ENCODE measurements at places on chromosomes 13 and 19. TPM values are rescaled to one million over a fixed set of nuclear protein-coding genes. Genes with fewer than 3 reads are reported as not detected.

DNA sequence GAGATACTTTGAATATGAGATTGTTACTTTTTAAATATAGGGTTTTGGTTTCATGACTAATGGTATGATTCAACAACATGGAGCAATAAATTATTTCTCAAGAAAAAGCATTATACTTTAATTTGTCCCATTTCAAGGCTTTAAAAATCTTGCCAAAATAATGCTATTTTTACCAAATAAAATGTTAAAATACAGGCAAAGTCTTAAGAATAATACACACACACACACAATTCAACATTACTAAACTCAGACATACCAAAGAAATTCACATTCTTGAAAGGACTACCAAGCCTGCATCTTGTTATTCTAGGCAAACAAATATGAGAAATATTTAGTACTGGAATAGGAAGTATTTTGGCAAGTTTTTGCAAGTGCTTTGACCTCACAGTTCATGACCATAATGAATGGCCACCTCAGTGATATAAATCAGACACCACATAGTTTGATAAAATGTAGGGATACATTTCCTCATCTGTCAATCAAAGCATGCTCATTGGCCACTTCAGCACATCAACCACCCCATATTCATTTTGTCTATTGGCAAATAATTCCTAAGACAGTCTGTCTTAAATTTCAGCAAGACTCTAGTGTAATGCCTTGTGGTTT, 107.2 kb downstream of the NALCN start:
- DNase-seq, result no peak

Gene NDUFA13
- total RNA-seq, result 394 TPM

Gene TEX29
- total RNA-seq, result 0.64 TPM

- no peak for DNase-seq
Observed at GRCh38 chr19:42124386-42124901, 7.8 kb downstream of the POU2F2 start.

DNA sequence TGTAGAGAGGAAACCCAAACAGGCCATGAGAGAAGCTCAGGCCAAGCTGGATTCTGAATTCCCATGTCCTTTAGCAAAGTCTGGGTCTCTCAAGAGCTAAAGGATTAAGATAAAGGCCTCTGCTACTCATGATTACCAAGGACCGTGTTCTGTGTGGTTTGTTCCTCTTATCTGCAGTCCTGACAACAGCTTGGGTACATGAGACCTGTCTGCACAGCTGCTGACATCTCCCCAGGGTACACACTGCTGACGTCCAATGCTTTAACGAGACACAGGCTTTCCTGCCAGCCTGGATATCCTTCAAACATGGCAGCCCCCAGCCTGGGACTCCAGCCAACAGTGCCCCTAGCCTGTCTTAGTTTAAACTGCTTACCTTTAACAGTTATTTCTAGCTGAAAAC, 211.0 kb downstream of the SLC7A1 start:
- DNase-seq, result peak; percentile 59

Gene PLPPR2
- total RNA-seq, result 77.0 TPM

Gene PLVAP
- not detected for total RNA-seq

DNA sequence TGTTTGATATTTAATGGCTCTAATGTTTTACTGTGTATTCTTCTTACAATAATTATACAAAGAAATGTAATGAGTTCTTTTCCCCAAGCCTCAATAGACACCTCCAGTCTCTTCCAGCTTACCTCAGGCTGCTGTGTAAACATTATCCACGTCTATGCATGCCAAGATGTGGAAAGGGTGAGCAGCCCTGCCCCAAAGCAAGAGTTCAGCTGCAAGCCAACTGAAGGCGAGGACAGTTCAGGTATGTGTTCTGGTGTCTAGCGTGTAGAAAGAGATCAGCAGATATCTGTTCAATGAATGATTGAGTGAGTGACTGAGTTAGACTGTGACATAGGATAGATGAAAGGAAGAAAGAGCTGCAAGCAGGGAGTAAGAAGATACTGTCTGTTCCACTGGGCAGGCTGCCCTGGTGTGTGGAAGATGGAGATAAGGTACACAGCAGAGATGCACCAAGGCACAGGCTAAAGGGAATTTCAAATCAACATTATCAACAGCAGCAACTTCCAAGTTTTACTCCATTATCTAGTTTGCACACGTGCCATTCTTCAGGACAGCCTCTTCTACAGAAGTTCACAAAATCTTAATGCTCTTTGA, 66.0 kb downstream of the LATS2 start:
- DNase-seq, result no peak

DNA sequence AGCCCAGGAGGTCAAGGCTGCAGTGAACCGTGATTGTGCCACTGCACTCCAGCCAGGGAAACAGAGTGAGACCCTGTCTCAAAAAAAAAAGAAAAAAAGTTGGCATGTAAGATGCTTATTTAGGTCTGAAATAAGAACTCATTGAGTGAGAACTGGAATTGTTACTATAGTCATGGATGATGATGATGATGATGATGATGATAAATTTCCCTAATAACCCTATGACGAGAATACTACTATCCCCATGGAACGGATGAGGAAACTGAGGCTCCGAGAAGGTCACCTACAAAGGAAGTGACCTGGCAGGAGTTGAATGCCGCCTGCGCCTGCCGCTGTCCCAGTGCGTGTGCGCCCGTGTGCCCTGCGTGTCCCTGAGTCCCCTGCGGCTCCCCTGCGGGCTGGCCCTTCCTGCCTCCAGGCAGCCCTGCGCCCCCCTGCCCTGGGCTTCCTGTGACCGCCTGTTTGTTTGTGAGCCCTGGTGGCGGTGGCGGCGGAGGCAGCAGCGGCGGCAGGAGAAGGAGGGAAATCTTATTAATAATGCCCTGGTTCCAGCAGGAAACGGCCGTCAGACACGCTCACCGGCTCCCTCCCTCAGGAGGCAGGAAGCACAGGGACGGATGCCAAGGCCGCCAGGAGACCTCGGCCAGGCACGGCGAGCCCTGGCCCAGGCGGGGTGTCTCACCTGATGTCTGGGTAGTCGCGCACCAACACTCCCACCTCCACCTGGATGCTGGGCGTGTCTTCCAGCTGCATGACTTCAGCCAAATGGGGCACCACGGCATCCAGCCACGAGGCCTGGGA, 29.6 kb downstream of the EXOC3L2 start:
- peak; percentile 37 for DNase-seq

- DNase-seq, result no peak
Observed at GRCh38 chr19:28045621-28046020, 1167.3 kb downstream of the UQCRFS1 start.

DNA sequence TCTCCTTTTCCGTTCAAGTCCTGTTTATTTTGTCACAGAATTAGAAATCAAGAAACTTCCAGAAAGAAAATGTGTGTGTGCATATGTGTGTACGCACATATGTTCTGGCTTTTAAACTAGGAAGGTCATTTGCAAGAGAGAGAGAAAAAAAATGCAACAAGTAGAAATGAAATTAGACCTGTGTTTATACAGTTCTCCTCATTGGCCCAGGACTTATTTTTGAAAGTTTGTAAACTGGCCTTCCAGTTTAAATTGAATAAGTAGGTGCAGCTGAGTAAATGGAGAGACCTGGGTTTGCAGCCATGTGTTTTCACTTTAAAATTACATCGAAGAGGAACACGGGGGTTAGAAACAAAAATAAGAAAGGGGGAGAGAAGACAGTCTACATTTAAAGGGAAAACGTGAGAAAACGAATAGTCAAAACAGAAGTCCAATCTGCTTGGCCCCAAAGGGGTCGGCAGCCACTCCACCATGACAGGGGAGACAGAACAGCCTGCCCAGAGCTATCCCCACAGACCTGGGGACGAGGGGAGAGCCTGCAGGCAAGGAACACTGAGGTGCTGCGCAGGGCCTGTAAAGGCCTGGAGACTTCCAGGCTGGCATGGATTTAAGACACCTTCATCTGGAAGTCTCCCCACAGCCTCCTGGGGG, 216.8 kb upstream of the MAB21L1 start:
- DNase-seq, result no peak

DNA sequence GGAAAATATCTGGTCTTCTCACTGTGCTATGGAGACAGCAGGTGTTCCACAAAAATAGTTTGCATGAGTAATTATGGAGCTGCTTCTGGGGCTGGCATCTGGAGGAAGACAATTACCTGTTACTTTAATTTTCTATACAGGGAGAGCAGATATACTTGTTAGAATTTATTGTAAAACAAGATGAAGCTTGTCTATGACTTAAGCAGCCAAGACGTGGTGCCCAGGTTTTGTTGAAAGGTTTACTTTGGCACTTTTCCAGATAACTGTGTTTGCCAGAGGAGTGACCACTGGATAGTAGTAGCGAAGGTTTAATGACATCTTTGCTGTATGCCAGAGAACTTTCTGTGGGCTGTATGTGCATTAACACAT, 134.5 kb upstream of the KL start:
- DNase-seq, result no peak

- no peak for DNase-seq
Observed at GRCh38 chr19:482186-483041, 13.9 kb upstream of the MADCAM1 start.

DNA sequence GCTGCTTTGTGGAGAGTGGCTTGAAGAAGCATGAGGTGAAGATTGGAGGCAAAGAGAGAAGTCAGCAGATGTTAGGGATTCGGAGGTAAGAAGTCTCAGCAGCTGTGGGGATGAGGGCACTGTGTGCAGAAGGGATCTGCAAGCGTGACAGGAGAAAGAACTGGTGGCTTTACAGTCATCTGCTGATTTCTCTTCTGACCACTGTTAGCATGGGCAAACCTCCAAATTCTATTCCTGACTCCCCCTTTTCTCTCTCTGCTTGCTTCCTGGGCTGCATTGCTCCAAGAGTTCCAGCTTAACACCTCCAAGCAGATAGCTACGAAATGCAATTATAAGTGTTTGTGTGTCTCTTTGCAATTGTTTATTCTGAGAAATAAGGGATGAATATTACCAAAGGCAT, 159.6 kb downstream of the GGACT start:
- DNase-seq, result no peak

Gene ZNF83
- 62.3 TPM for total RNA-seq

Gene NTN5
- total RNA-seq, result 1.8 TPM

Gene ABCA7
- 110 TPM for total RNA-seq

Gene SOHLH2
- 0.78 TPM for total RNA-seq

GRCh38 chr13:64429691-64430090, 2800.4 kb downstream of the PCDH9 start:
- no peak for DNase-seq

Gene GPC6
- total RNA-seq, result 11.8 TPM

Gene EEF1AKMT1
- 2.9 TPM for total RNA-seq

GRCh38 chr13:44414716-44415115, 41.1 kb downstream of the SERP2 start:
- no peak for DNase-seq

GRCh38 chr19:442085-442484, 18.7 kb downstream of the SHC2 start:
- DNase-seq, result no peak

- no peak for DNase-seq
Observed at GRCh38 chr13:53041968-53042516, 13.4 kb downstream of the OLFM4 start.

- no peak for DNase-seq
Observed at GRCh38 chr19:21135433-21135832, 6.4 kb upstream of the ZNF431 start.

DNA sequence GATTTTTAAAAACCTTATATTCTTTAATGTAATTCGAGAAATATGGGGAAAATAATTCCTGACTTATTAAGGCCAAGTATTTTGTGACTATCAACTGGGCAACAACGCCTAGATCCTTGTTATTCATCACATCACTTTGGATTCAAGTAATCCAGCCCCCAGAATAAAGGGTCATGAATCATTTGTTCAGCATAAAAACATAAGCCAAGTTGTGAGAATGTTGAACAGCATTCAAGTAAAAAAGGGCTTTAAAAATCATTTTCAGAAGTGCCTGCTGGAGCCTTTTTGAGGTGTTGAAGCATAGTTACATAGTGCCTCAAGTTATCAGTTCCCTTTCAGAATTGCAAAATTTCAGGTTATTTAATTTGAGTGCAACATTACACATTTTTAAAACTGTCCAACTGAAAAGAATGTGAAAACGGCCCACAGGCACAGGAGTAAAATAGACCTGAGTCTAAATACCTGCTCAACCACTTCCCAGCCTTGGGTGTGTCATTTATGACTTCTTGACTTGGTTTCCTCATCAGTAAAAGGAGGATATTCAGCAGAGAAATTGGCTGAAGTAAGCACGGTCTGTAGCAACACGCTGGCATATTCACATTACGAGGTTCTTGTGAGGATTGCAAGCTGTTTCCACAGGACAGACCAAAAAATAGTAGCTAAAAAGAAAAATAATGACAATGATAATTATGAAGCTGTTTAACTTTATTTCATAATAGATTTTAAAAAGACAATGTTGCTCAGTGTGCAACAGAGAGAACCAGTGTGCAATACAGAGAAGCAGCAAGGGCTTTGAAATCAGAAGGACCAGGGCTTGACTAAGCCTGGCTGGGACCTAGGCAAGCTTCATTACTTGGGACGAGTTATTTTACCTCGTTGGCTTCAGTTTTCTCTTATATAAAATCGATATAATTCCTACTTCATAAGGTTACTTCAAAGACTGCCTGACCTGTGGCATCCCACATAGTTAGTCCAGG, 56.6 kb downstream of the MBNL2 start:
- DNase-seq, result no peak

- DNase-seq, result peak; percentile 18
Observed at GRCh38 chr13:66803808-66804456, 426.2 kb downstream of the PCDH9 start.

DNA sequence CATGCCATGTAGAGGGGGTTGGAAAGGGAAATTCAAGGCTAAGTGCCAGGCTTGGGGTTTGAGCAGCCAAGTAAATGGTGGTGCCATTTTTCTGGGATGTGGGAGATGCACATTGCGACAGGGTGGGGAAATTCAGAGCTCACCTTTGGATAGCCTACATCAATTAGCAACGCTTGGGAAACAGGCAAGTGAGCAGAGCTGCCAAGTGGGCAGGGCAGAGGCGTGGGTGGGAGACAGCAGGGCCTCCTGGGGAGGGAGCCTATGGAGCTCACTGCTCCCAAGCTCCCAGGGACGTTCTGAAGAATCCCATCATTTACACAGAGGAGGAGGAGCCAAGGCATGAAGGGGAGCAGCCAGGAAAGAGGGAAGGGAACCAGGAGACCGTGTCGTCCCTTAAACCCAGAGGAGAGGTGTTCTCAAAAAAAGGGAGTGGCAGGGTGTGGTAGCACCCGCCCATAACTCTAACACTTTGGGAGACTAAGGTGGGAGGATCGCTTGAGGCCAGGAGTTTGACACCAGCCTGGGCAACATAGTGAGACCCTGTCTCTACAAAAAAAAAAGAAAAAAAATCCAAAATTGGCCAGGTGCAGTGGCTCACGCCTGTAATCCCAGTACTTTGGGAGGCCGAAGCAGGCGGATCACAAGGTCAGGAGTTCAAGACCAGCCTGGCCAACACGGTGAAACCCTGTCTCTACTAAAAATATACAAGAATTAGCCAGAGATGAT, 11.5 kb upstream of the CCNE1 start:
- no peak for DNase-seq

Gene SACS
- total RNA-seq, result 132 TPM

All from glutamatergic neuron (in vitro differentiated cells).